ENCODE measurements at places on chromosomes 3 and 15.
A peak's percentile ranks its signal among the peaks of the same experiment; 100 is the strongest.

GRCh38 chr3:138497851-138498250 lies 63.4 kb downstream of the ESYT3 start:
- no peak for DNase-seq

GRCh38 chr3:71129611-71130431 lies 453.7 kb downstream of the FOXP1 start:
- no peak for DNase-seq

GRCh38 chr3:159038405-159038804 lies 236.6 kb downstream of the MFSD1 start:
- no peak for DNase-seq

- DNase-seq = no peak
Observed at GRCh38 chr15:52617026-52617425, 48.2 kb upstream of the ARPP19 start.

DNA sequence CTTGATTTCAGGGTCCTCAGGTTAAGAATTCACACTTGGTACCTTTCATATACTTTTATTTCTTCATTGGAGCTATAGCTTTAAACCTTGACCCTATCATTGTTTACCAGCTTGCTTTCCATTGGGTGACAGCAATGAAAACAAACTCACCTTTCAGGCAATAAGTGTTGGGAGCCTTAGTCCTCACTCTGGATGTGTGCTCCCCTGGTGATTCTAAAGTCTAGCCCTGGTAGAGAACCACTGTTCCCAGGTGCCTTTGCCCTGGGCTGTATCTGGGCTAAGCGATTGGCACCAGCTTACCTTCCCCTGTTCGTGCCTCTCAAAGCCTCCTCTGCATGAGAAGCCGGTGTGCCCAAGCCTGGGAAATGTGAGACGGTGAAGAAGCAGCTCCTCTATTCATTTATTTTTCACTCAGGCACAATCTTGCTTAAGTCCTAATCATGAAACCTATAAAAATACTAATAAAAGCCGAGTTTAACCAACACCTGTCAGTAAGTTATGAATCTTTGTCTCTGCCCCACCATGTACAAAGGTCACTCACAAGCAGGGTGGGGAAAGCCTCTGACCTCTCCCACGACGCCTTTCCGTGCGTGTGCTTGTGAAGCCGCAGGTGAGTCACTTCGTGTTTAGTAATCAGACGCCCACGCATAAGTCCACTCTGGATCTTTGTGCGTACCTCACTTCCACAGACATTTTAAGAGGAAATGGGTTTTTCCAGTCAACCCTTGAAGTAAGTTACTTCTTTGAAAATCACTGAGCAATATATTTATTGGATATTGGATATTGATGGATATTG lies 12.8 kb upstream of the ARRDC4 start:
- no peak for DNase-seq

DNA sequence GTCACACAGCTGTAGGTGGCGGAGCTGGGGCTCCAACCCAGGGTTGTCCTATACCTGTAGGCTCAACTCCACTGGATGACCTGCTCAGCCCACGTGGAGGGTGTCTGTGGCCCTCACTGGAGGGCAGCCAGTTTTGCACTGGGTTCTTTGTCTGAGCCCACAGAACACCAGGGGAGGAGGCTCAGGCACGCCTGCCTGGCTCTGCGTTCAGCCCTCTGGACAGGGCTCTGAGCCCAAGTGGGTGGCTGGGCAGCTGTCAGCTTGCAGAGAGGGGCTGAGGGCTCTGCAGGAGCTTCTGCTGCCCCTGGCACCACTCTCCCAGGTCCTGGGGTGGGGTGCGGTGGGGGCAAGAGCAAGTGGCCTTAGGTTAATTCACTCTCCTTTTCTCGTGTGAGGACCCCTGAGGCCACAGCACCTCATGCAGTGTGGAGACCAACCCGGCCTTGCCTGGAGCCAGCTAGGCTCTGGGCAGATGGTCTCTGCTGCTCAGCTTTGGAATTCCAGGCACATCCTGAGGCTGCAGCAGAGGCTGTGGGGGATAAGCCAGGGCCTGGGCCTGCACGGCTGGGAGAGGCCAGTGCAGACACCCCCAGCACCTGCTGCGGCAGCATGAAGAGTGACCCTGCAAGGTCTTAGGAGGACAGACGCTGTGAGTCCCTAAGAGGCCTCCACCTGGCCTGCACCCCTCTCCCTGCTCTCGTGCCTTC lies 23.5 kb downstream of the DUSP7 start:
- no peak for DNase-seq

DNA sequence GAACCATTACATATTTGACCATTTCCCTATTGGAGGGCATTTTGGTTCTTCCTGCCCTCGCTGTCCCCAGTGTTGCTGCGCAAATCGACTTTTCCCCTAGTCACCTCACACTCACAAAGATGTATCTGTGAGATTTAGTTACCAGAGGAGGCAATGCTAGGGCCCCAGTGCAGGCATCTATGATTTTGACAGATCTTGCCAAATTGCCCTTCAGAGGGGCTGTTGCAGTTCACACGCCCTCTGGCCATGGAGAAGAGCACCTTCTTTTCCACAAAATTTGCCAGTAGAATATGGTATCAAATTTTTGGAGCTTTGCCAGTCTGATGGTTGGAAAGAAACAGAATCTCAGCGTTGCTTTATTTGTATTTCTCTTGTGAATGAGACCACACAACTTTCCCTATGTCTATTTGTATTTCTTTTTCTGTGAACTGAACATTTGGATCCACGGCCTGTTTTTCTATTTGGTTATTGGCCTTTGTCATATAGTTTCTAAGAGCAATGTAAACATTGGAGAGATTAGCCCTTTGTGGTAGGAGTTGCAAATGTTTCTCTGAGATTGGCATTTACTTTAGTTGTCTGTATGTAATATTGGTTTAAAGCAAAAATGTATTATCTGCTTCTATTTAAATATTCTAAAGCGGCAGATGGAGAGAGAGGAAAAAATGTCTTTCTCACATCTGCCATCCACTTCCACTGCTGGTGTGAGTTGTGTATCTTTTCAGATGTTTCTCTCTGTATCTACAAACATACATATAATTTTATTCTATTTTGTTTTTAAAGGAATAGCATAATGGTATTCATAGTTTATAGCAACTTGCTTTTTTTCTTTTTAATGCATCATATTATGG lies 66.1 kb downstream of the DNASE1L3 start:
- DNase-seq = no peak

DNA sequence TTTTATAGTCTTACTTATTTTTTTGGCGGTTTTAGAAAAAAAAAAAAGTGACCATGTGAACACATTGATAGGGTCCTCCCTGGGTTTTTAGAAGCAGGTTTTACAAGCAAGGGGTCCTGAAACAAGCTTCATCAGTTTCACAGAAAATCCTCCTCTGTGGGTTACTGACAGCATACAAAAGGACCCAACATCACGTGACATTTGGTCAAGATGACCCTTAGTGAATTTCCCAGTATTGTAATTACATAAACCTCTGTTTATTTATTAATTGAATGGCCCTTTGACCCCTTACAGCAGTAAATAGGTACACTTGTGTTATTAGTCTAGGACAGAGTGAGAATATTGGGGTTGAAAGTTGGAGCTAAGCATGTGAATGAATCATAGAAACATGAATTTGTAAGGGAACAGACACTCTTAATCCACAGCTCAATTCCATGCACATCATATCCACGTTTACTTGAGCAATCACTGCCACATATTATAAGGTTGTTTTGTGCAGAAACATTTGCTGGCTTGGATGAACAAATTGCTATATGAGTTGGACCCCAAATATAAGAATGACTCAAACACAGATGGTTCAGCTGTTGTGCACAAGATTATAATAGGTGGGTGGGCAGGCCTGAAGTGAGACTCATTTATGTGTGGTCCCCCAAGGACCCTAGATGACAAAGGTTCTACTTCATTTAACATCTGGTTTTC lies 137.5 kb downstream of the ZNF385D start:
- DNase-seq = no peak

DNA sequence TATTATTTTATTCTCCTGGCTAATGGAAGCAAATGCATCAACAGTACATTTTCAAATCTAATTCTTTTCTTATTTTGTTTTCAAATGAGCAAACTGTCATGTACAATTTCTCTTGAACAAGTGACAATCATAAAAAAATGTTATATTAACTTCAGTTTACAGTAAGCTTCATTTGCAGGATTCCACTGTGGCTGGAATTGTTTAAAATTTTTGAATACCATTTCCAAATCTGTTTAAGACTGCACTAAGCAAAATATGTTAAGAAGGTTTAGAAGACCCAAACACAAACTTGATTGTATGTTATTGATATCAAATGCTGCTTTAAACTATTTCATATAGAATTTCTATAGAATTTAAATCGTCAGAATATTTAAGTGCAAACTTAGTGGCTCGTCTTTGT lies 92.8 kb downstream of the ZNF280D start:
- no peak for DNase-seq

DNA sequence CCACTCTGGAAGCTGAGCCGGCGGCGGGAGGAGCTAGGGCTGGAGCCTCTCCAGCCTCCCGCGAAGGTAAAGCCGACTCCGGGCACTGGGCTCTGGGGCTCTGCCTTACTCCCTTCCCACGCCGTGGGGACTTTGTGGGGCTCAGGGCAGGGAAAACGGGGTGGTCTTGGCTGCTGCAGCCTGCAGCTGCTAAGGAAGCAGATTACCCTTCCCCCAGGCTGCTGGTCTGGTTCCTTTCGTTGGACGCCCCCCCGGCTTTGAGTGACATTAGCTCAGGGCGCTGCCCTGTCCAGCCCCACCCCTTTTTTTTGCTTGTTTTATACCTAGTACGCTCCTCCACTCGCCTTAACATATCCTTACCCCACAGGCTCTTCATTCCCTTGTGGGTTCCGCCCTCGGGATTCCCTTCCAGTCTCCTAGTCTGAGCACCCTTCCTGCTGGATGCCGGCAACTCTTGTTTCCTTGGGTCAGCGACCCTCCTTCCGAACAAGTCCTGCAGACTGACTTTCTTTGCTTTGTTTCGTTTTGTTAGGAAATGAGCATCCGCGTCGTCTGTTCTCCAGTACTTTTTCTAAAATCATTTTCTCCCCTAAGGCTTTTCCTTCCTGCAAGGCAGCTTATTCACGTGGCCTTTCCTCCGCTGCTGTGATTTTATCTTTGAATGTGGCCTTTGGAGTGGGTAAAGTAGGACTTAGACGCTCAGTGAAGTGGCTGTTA lies 551 bp downstream of the DNAJC13 start:
- DNase-seq = no peak

- no peak for DNase-seq
Observed at GRCh38 chr15:44713006-44713966, 2.0 kb downstream of the B2M start.

DNA sequence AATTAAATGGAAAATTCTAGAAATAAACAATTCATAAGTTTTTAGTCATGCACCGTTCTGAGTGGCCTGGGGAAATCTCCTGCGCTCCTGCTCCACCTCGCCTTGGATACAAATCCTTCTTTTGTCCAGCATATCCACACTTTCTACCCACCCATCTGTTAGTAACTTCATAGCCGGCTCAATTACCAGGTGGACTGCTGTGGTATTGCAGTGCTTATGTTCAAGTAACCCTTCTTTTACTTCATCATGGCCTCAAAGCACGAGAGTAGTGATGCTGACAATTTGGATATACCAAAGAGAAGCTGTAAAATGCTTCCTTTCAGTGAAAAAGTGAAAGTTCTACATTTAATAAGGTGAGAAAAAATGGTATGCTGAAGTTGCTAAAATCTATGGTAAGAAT lies 142.3 kb upstream of the CHL1 start:
- no peak for DNase-seq

DNA sequence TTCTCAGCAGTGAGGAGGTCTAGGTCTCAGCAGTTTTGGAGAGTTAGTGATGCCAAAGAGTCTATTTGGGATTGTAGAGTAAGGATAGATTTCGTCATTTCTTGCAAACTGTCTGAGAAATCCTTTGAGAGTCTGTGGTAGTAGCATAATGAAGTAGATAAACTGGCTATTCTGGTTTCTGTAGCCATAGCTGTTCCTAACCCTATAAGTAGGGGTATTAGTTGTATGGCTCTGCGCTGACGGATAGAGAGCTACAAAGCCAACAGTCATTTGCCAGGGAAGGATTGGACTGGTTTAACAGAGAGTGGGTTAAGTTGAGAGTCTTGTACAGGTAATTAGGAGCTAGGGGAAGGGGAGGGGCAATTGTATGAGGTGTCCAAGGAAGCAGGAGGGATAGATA lies 50.6 kb downstream of the KLHDC8B start:
- no peak for DNase-seq

GRCh38 chr3:48414376-48415250 lies 15.3 kb downstream of the PLXNB1 start:
- no peak for DNase-seq

DNA sequence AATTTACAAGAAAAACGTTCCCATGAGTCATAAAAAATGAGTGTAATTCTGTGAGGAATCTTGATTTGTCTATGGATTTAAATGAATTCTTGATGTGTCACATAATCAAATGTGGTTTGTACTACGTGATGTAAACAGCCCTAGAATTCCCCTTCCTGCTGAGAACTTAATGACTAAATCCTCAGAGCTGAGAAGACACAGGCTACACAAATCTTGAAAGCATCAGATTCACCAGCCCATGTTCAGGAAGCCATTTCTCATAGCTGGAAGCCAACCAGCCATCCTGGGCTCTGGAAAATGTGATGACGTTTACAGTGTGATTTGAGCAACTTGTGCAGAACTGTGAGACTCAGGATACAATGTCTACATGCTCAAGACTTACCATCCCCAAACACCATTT lies 193.7 kb upstream of the MME start:
- peak; percentile 99 for DNase-seq

GRCh38 chr3:123327956-123328850 lies 120.7 kb downstream of the ADCY5 start:
- no peak for DNase-seq

DNA sequence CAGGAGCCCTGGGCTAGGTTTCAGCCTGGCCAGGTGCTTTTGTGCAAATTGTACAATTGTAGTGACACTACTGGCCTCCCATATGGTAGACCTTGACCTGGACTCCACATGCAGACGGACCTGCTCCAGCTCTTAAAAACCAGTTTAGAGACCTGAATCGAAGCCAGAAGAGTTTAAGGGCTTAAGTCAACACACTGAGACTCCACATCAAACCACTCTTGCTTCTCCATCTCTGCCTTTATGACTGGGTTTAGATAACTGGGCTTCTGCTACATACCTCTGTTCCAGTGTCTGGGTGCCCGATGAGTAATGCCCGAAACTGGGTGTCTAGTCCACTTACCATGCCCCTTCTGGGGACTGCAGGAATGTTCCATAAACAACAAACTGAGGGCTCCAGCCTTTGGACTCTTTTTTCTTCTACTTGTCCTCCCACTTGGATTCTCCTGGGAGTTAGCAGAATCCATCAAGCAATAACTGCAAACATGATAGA lies 32.8 kb downstream of the TMEM212 start:
- no peak for DNase-seq

- DNase-seq = no peak
Observed at GRCh38 chr3:149152420-149152819, 23.0 kb downstream of the HPS3 start.

Data from non-pigmented ciliary epithelial cell (primary cell).